Suppressor macrophage treated with lipopolysaccharide for 4 hours (primary cell): ENCODE measurements at places on chromosomes 13 and 19.

DNA sequence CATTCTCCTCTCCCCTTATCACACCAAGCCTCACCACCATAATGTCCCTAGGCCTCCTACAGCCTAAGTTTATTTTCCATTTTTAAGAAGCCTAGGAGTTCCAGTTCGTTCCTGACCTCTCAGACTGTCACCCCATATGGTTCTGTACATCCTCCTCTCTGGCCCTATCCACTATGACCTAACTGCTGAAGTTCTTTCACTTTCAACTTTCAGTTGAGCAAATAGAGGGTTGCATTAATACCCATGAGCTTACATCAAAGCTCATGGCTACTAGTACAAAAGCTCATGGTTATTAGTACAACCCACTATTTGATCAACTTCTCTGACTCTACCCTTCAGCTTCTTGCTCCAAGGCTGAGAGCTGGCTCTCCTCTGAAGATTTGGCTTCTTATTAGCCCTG, 72.9 kb downstream of the FGF14 start:
- no peak for DNase-seq

DNA sequence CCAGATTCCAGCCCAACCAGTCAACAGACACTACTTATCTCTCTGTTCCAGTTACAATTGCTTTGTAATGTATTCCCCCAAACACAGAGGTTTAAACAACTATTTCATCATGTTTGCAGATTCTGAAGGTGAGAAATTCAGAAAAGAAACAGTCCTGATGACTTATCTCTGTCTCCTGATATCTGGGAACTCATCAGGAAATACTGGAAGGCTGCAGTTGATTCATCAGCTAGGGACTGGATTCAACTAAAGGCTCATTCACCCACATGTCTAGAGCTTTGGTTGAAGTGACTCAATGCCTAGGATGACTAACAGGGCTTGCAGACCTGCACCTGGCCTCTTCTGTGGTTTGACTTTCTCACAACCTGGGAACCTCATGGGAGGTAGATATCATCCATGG, 56.6 kb upstream of the GPC6 start:
- no peak for DNase-seq

DNA sequence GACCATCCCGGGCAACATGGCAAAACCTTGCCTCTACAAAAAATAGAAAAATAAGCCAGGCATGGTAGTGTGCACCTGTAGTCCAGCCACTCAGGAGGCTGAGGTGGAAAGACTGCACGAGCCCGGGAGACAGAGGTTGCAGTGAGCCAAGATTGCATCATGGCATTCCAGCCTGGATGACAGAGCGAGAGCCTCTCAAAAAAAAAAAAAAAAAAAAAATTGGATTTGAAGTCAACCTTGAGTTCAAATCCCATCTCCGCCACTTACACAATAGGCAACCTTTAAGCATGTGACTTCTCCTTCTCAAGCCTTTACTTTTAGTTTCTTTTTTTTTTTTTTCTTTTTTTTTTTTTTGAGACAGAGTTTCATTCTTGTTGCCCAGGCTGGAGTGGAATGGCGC, 12.0 kb downstream of the KASH5 start:
- DNase-seq, result peak; percentile 36

DNA sequence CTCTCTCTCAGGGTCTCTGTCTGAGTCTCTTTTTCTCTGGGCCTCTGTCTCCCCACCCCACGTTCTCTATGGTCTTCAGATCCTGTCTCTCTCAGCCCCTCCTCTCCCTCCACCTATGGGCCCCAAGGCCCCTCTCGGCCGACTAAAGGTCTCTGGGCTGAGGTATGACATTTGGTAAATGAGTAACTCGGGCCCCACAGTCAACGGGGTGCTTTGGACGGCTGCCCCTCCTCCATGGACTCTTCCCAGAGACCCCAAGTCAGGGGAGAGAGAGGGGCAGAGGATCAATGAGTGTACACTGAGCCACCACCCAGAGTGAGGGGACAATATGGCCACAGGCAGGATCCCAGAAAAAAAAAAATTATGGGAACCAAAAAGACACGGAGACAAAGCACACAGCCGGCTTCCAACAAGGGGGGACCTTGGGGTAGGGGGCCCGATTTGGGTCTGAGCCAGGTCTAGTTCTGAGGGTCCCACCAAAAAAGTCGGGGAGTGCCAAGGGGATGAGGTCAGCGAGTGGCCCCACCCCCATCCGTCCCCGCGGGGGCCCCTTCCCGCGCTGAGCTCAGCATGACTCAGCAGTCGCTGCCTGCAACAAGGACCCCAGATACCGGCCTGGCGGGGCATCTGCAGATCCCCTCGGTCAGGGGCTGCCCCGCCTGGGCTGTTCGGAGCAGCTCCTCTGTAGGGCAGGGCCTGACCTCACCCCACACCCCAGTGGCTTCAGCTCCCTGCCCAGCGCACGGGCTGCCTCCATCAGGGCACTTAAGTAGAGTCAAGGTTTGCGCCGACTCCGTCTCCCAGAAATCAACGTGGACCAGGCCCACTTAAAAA, 1.5 kb upstream of the FTL start:
- DNase-seq, result peak; percentile 72

GRCh38 chr13:39185326-39185725, 147.1 kb downstream of the NHLRC3 start:
- no peak for DNase-seq

- no peak for DNase-seq
Observed at GRCh38 chr13:90118467-90119071, 1228.9 kb upstream of the MIR17HG start.
